Activated naive CD8-positive, alpha-beta T cell treated with anti-CD3 and anti-CD28 coated beads, Interleukin-2, amount 10 ng/mL, durations not matched to agents 7 days and 5 days (primary cell): ENCODE measurements at places on chromosomes 5 and 9. TPM values are rescaled to one million over a fixed set of nuclear protein-coding genes. Genes with fewer than 3 reads are reported as not detected.

Gene WNT8A
- total RNA-seq, result not detected

DNA sequence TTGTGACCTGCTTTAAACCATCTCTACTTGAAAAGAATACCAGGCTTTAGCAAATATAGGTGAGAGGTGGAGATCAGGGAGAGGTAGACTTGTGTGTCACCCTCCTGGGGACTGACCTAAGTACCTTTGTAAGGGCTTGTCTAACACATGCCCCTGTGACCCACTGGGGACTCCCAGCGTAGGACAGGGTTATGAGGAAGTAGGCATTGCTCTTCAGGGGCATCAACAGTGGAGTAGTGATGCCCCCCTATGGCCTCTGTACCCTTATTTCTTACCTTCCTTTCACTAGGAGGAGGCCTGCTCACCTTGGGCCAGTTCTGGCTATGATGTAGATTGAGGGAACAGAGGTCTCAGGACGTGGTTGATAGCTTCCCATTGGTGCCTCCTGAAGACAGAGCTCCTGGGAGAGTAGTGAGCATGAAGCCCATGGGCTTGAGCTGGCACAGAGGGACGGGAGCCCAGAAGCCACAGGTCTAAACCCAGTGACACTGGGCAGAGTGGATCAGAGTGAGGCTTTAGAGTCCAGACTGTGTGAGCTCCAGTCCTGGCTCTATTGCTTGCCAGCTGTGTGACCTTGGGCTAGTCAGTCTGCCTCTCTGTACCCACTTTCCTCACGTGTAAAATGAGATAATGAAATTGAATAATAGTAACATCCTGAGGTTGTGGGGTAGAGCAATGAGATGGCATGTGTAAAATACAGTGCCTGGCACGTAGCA lies 191.7 kb downstream of the AOPEP start:
- H3K4me1 ChIP-seq, result peaks cover 1% of the 10 kb centered on the region
- H3K36me3 ChIP-seq, result no peaks in the 10 kb centered on the region
- H3K27me3 ChIP-seq, result no peaks in the 10 kb centered on the region
- H3K27ac ChIP-seq, result no peak overlapping the region
- no peak for DNase-seq

Gene PCDHB2
- total RNA-seq, result not detected

DNA sequence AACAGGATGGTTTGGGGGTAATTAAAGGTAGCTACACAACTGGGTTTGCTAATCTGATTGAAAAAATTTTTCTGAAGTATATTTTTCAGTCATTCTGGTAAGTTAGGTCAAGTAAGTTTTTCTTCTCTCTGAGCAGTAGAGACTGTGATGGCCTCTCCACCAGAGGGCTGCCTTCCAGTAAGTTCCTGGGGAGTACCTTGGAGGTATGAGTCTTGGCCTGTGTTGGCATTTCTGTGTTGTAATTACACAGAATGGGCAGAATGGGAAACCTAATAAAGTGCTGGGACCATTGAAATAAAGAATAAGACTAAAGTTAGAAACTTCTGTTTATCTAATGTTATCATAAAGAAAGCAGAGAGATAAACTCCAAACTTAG lies 430.8 kb downstream of the ARHGEF28 start:
- H3K36me3 ChIP-seq, result no peaks in the 10 kb centered on the region
- no peak for DNase-seq
- no peak overlapping the region for H3K27ac ChIP-seq

Gene CEMIP2
- 54.1 TPM for total RNA-seq

DNA sequence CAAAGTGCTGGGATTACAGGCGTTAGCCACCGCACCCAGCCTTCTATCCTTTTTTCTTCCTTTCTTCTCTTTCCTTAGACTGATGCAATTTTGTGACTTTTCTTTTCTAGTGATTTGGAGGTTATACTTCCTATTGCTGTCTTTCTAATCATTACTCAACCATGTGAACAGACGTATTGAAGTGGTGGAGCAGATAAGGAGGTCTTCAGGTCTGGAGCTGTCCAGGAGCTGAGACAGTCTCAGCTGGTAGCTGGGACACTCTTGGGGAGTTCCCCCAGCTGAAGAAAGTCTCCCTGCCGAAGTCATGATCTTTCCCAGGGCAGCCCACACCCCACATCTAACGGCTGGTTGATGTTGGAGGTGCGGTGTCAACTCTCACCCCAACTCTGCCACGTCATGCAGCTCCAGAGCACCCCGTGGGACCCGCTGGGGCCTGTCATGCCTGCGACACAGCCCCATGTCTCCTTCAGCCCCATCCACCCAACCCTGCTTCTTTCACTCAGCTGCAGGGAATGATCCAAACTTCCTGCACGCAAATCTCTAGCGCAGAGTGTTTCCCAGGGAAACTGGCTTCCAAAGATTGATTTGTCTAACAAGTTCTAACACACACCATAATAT lies 41.1 kb downstream of the NSUN2 start:
- H3K27me3 ChIP-seq, result peaks cover 14% of the 10 kb centered on the region
- H3K4me1 ChIP-seq, result peaks cover 6% of the 10 kb centered on the region
- DNase-seq, result no peak
- peaks cover 4% of the 10 kb centered on the region for H3K36me3 ChIP-seq

- H3K27me3 ChIP-seq, result no peaks in the 10 kb centered on the region
- H3K4me1 ChIP-seq, result peaks cover 27% of the 10 kb centered on the region
- H3K27ac ChIP-seq, result peak overlapping the region; percentile 97
- H3K4me3 ChIP-seq, result peak overlapping the region; percentile 95
Observed at GRCh38 chr9:6014670-6015270, 654 bp downstream of the RANBP6 start.

GRCh38 chr5:124238350-124238749 lies 508.1 kb downstream of the ZNF608 start:
- no peak overlapping the region for H3K4me3 ChIP-seq
- no peak overlapping the region for H3K27ac ChIP-seq
- no peaks in the 10 kb centered on the region for H3K27me3 ChIP-seq
- H3K36me3 ChIP-seq, result no peaks in the 10 kb centered on the region

- H3K27me3 ChIP-seq, result peaks cover 35% of the 10 kb centered on the region
- H3K4me3 ChIP-seq, result no peak overlapping the region
- H3K36me3 ChIP-seq, result no peaks in the 10 kb centered on the region
- no peaks in the 10 kb centered on the region for H3K4me1 ChIP-seq
Observed at GRCh38 chr9:90637626-90638025, 5.0 kb downstream of the DIRAS2 start.
